ENCODE measurements at places on chromosomes 7 and 10. TPM values are rescaled to one million over a fixed set of nuclear protein-coding genes. Genes with fewer than 3 reads are reported as not detected.

REPIN1 gene
- total RNA-seq = 130 TPM

FOXP2 gene
- 8.5 TPM for total RNA-seq

ZC3HAV1 gene
- total RNA-seq = 58.1 TPM

GRID2IP gene
- total RNA-seq = not detected

DYDC1 gene
- total RNA-seq = not detected

UCMA gene
- total RNA-seq = not detected

NPM3 gene
- 96.0 TPM for total RNA-seq

SPDYE2 gene
- total RNA-seq = not detected

TRPV6 gene
- not detected for total RNA-seq

HOXA6 gene
- total RNA-seq = 4.0 TPM

MLXIPL gene
- not detected for total RNA-seq

ITGA8 gene
- 0.57 TPM for total RNA-seq

AIFM2 gene
- total RNA-seq = 2.8 TPM

KNDC1 gene
- total RNA-seq = not detected

SORCS1 gene
- not detected for total RNA-seq

EPHA1 gene
- total RNA-seq = not detected

EPO gene
- not detected for total RNA-seq

ACTL6B gene
- total RNA-seq = not detected

ZP3 gene
- 4.2 TPM for total RNA-seq

RBM20 gene
- under 0.01 TPM for total RNA-seq

DYNC1I1 gene
- total RNA-seq = 3.3 TPM

PPP1R3C gene
- 0.65 TPM for total RNA-seq

VPS50 gene
- 23.8 TPM for total RNA-seq

EVX1 gene
- not detected for total RNA-seq

EXOSC1 gene
- total RNA-seq = 45.1 TPM

FGFR2 gene
- not detected for total RNA-seq

WASHC2C gene
- total RNA-seq = 40.1 TPM

ELFN1 gene
- 0.65 TPM for total RNA-seq

ELAPOR2 gene
- 78.4 TPM for total RNA-seq

MBL2 gene
- total RNA-seq = not detected

ADAMTS14 gene
- total RNA-seq = not detected

TRIM73 gene
- 0.98 TPM for total RNA-seq

CYP2C19 gene
- total RNA-seq = not detected

NSUN5 gene
- 5.3 TPM for total RNA-seq

ADK gene
- total RNA-seq = 58.7 TPM

VPS37D gene
- 3.9 TPM for total RNA-seq

MMRN2 gene
- total RNA-seq = 262 TPM

SMNDC1 gene
- total RNA-seq = 7.2 TPM

PVRIG gene
- total RNA-seq = not detected

MRLN gene
- not detected for total RNA-seq

MEPCE gene
- 43.3 TPM for total RNA-seq

ANLN gene
- total RNA-seq = 111 TPM

NUTM2E gene
- 0.38 TPM for total RNA-seq

EIF5AL1 gene
- 1.3 TPM for total RNA-seq

SFTPA1 gene
- not detected for total RNA-seq

BRI3 gene
- 59.7 TPM for total RNA-seq

ZDHHC4 gene
- 36.9 TPM for total RNA-seq
